Stimulated activated CD4-positive, alpha-beta T cell treated with anti-CD3 and anti-CD28 coated beads, Interleukin-2, amount 100 ng/mL, for 24 hours (primary cell): ENCODE measurements at places on chromosomes 4 and X.

DNA sequence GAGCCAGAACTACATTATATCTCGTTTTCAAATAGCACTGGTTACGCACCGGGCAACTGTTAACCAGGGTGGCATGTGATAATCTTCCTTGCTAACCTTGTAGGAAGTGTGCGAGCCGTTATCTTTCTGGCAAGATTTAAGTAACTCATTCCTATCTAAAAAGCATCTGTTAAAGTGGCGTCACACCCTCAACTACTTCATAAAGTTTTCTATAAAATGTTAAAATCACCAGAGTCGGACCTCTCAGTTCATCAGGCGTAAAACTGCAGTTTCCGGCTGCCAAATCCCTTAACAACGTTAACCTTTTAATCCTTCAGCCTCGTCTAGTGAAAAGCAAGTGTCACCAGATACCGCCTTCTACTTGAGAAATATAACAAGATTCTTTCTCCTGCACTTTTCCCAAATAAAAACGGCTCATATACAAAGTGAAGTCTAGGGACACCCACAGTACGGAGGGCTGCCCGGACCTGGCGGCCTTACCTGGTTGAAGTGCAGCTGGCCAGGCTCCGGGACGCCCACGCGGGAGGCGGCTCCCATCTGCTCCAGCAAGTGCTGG, 1.2 kb downstream of the SLC39A8 start:
- DNase-seq, result peak; percentile 81

GRCh38 chrX:83658731-83659130, 150.6 kb downstream of the POU3F4 start:
- DNase-seq, result no peak

- peak; percentile 37 for DNase-seq
Measured at GRCh38 chr4:147518846-147519767, 38.2 kb downstream of the EDNRA start.

- no peak for DNase-seq
Measured at GRCh38 chr4:15912961-15913630, 25.4 kb downstream of the FGFBP1 start.

- DNase-seq, result no peak
Measured at GRCh38 chr4:46388857-46389256, 1.1 kb downstream of the GABRA2 start.

GRCh38 chrX:67351411-67351810, 192.4 kb upstream of the AR start:
- DNase-seq, result no peak

DNA sequence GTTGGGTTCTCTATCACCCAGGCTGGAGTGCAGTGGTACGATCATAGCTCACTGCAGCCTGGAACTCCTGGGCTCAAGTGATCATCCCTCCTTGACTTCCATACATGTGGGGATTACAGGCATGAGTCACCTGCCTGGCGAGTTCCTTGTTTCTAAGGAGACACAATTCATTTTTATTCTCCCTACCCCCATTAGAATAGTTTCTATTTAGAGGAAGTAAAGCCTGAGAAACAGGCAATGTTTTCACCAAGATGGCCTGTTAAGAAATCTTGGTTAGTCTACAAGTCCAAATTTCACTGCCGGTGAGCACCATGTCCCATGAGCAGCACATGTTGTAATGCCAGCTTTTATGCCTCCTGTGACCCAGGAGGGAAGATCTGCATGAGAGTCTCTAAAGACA, 5.7 kb downstream of the CYBB start:
- no peak for DNase-seq

DNA sequence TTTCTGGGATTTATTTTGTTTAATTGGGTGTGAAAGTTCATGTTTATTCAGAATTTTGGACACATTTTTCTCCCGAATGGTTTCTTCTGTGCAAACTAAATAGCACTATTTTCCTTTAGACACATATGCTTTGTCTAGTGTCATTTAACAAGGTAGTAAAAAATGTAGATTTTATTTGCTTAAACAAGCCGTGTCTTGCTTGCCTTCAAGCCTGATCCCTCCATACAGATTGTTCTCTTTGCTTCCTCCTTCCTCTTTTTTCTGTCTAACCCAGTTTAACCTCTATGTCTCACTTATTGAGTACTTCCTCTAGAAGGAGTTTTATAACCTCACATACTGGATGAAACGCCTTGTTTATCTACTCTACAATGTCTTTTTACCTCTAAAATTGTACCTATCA, 211.8 kb downstream of the NPFFR2 start:
- DNase-seq, result no peak

DNA sequence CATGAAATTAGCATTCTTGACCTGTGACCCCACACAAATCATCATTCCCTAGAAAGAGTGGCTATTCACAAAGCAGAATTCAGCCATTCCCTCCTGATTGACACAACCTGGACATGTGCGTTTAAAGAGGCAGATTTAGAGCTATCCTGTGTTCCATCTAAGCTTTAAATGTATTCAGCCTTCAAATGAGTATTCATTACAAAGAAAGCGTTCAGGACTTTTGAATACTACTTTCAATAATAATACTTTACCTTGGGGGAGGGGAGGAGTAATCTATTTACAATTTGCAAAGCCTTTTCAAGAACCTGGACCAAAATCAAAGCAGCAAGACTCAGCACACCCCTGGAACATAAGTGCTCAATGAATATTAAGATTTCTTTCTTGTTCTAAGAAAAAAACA, 22.5 kb upstream of the GPC4 start:
- DNase-seq, result no peak

GRCh38 chr4:71275004-71275403, 63.8 kb upstream of the SLC4A4 start:
- no peak for DNase-seq

DNA sequence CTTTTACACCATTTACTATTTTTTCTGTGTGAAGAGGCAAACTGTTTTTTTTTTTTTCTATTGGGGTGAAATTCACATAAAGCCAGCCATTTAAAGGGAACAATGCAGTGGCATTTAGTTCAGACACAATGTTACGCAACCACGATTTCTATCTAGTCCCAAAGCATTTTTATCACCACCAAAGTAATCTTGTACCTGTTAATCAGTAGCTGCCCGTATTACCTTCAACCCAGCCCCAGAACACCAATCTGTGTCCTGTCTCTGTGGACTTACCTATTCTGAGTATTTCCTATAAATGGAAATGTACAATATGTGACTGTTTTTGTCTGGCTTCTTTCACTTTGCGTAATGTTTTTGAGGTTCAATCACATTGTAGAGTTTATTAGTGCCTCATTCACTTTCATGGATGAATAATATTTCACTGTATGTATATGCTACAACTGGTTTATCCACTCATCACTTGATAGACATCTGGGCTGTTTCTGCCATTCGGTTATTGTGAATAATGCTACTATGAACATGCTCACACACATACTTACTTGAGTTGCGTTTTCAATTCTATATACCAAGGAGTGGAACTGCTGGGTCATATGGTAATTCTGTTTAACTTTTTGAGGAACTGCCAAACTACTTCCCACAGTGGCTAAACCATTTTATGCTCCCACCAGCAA, 116.2 kb downstream of the CDS1 start:
- no peak for DNase-seq

- DNase-seq, result no peak
Measured at GRCh38 chrX:38240541-38240940, 19.9 kb upstream of the SRPX start.

DNA sequence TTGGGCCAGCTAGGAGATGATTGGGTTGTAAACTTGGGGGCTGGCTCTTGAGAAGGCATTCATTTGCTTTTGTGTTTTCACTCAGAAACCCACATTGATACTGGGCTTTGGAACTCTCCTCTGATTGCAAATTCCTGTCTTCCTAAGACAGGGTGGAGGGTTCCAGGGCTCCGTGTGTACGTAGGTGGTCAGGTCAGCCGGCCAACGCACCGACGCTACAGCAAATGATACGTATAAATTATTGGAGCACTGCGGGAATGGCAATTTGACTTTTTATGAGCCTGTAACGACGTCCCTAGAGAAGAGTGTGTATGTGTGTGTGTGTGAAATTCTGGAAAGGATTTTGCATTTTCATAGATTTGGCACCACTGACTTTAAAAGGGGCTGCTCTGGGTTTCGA, 236.9 kb downstream of the SHOX start:
- no peak for DNase-seq

DNA sequence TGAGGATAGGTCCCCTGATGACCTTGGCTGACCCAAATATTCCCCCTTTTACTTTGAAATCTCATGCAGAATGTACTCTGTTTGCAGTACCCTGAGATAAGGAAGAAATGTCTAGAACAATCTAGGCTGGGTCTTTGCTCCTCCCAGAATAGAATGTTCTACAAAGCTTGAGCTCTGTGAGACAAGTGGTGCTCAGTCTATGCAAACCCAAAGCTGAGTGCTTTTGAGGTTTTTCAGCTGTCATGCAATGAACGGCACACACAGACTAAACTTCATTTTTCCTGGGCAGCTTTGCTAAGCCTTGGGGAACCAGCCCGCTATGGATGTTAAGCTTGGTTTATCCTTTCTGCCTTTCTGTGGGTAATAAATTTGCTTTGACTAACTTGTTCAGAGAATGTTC, 513.6 kb downstream of the FAT4 start:
- no peak for DNase-seq

GRCh38 chr4:41645728-41646390, 102.7 kb downstream of the PHOX2B start:
- DNase-seq, result no peak

DNA sequence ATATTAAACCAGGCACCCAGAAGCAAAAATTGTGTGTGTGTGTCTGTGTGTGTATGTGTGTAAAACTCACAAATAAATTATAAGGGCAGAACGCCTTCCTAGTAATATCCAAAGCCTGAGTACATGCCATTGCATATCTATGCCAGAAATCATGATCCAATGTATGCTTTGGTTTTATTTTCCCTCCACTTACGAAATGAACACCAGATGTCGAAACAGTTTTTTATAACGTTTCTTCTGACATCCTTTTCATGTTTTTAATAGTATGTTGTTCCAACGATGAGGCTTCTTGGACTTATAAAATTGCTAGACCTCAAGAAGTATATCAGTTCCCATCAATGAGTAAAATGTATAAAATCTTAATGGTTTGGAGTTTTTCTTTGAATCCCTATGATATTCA, 55.4 kb downstream of the KCNIP4 start:
- DNase-seq, result no peak

DNA sequence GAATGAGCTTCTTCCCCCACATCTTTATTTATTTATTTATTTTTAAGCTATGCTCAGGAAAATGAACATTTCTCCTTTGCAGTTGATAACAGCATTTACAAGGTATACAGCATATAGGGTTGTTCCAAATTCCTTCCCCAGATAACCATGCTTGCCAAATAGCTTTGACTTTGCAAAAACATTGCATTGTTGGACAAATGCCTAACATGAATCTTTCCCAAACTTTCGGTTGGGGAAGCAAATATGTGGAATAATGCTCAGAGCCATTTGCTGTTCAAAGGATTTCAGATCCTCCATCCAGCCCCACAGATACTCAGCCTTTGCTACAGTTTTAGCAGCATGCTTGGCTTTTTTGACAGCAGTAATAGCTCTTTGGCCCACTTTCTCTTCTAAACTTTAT, 127.2 kb upstream of the AGA start:
- DNase-seq, result no peak

DNA sequence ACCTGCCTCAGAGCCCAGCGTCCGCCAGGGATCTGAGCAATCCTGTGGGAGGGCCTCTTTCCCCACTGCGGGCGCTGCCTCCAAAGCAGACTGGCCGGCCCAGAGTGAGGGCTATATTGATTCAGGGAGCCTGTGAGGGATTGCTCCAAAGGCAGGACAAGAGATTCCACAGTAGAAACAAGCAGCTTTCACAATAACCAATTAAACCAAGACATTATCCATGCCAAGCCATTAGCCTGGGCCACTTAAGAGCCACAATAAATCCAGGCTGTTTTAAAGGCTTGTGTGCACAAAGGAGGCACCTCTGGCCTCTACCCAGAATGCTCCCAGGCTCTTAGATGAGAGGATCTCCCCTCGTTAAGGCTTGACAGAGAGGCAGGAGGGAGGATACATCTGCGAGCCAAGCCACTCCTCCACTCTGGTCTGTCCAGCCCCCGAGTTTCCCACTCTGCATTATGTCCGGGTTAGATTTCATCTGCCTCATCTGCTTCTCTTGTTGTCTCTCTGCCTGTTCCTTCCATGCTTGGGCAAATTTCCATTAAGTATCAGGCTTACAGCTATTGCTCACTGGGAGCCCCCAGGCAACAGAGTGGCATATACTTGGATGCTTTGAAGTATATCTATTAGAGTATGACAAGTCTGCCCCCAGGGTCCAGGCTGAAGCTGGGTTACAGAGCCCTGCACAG, 357.9 kb downstream of the UNC5C start:
- no peak for DNase-seq

GRCh38 chrX:2572740-2573139, 72.0 kb upstream of the DHRSX start:
- DNase-seq, result no peak

DNA sequence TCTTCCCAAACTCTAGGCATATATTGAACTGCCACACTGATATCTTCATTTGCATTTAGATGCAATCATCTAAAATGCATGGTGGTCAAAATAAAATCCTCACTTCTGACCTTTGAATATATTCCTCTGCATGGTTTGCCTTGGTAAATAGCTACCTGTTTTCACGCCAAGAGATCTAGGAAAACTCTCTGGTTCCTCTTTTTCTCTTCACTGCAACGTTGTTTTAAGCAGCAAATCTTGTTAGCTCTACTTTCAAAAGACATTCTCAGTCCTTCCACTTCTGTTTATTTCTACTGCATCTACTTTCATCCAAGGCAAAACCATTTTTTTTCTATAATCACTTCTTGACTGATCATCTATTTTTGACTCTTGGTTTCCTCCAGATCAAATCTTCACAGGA, 1001.6 kb upstream of the GRID2 start:
- DNase-seq, result no peak

- no peak for DNase-seq
Measured at GRCh38 chr4:103938488-103938887, 218.7 kb upstream of the TACR3 start.

- DNase-seq, result no peak
Measured at GRCh38 chr4:85061974-85062373, 95.5 kb upstream of the WDFY3 start.

- DNase-seq, result no peak
Measured at GRCh38 chrX:87397103-87397886, 120.3 kb upstream of the KLHL4 start.

DNA sequence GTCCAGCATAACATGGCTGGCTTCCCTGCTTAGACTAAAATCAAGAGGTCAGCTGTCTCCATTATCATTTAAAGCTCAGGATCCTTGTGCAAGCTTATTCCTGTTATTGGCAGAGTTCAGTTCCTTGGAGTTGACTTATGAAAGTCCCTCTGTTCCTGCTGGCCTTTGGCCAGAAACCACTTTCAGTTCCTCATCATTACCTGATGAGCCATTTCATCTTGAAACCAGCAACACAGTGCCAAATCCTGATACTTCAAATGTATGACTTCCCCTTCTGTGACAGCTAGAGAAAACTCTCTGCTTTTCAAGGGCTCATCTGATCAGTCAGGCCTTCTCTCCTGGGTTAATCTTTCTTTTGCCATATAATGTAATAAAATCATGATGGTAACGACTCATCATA, 110.6 kb upstream of the FSTL5 start:
- no peak for DNase-seq

DNA sequence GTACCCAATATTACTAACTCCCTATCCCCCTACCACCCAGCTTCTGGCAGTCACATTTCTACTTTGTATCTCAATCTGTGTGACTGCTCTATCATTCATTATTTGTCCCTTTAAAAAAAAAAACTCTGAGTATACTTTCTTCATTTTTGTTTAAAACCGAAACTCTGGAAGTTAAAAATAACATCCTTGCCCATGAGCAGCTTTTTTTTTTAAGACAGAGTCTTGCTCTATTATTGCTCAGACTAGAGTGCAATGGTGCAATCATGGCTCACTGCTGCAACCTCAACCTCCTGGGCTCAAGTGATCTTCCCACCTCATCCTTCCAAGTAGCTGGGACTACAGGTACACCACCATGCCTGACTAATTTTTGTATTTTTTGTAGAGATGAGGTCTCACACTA, 15.8 kb downstream of the UBE2K start:
- no peak for DNase-seq
